ENCODE measurements at places on chromosomes 2 and 18. TPM values are rescaled to one million over a fixed set of nuclear protein-coding genes. Genes with fewer than 3 reads are reported as not detected.

SMAD7 gene
- 57.8 TPM for total RNA-seq

SOX11 gene
- not detected for total RNA-seq

MC2R gene
- not detected for total RNA-seq

RNF125 gene
- total RNA-seq: 15.8 TPM

EGR4 gene
- total RNA-seq: not detected

CD8B gene
- 30.5 TPM for total RNA-seq

GRCh38 chr2:174780191-174780840 is 16.0 kb upstream of the CHRNA1 start:
- no peak overlapping the region for H3K27ac ChIP-seq
- no peak overlapping the region for H3K4me3 ChIP-seq
- no peak for DNase-seq

GRCh38 chr18:28168725-28169124 is 8.2 kb downstream of the CDH2 start:
- no peaks in the 10 kb centered on the region for H3K36me3 ChIP-seq
- H3K4me3 ChIP-seq: no peak overlapping the region
- no peaks in the 10 kb centered on the region for H3K27me3 ChIP-seq
- no peak for DNase-seq
- no peaks in the 10 kb centered on the region for H3K4me1 ChIP-seq

- no peak overlapping the region for H3K27ac ChIP-seq
- no peaks in the 10 kb centered on the region for H3K4me1 ChIP-seq
- H3K36me3 ChIP-seq: no peaks in the 10 kb centered on the region
- no peak overlapping the region for H3K4me3 ChIP-seq
- DNase-seq: no peak
- no peaks in the 10 kb centered on the region for H3K27me3 ChIP-seq
These were observed 607.4 kb downstream of the CBLN2 start for GRCh38 chr18:71936744-71937143.

- DNase-seq: no peak
- no peaks in the 10 kb centered on the region for H3K4me1 ChIP-seq
- H3K36me3 ChIP-seq: no peaks in the 10 kb centered on the region
- no peak overlapping the region for H3K4me3 ChIP-seq
- H3K27ac ChIP-seq: no peak overlapping the region
These were observed 22.0 kb downstream of the EFHD1 start for GRCh38 chr2:232655392-232655791.

DNA sequence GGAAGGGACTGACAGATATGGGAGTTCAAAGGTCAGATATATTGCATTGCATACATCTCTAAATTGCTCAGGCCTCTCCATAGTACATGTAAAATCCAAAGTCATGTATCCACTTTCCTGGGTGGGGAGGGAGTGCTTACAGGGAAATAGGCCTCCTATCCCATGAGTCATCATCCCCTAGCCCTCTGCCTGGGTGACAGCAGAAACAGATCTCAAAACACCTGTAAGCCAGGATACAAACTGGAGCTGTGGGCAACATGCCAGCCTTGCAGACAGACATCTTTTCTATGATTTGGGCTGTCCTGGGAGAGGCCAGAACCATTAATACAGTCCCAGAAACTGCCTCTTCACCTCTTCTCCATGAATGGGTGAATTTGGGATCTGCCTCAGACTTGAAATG is 4.8 kb downstream of the ALK start:
- no peak for DNase-seq
- no peak overlapping the region for H3K27ac ChIP-seq
- no peaks in the 10 kb centered on the region for H3K4me1 ChIP-seq
- H3K4me3 ChIP-seq: no peak overlapping the region
- H3K27me3 ChIP-seq: no peaks in the 10 kb centered on the region
- no peaks in the 10 kb centered on the region for H3K36me3 ChIP-seq

- DNase-seq: no peak
- H3K4me3 ChIP-seq: no peak overlapping the region
- H3K36me3 ChIP-seq: no peaks in the 10 kb centered on the region
- no peaks in the 10 kb centered on the region for H3K27me3 ChIP-seq
- H3K27ac ChIP-seq: no peak overlapping the region
These were observed 1.8 kb upstream of the ABCA12 start for GRCh38 chr2:215140166-215140707.

DNA sequence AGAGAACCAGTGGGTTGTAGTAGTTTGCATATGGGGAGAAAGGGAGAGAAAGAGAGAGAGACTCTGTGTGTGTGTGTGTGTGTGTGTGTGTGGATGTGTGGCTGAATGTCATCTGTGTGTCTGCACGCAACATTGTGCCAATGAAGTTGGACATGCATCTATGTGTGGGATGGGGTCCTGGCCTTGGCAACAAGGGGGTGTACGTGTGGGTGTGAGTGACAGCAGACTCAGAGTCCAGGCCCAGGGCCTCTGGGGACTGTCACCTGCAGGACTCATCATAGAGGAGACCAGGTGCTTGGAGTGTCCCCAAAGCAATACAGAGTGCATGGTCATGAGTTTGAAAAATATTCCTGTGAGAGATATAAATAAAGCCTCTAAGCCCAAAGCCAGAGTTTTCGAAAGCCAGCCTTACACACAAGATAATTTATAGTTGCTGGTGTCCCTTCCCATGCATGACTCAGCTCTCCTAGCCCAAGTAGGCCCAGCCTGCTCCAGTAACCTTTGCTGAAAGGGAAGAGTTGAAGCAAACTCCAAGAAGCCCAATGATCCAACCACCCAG is 59.9 kb downstream of the TNP1 start:
- no peak overlapping the region for H3K4me3 ChIP-seq
- H3K4me1 ChIP-seq: no peaks in the 10 kb centered on the region
- DNase-seq: no peak

GRCh38 chr2:212109217-212109616 is 429.4 kb downstream of the ERBB4 start:
- H3K27me3 ChIP-seq: no peaks in the 10 kb centered on the region
- H3K4me1 ChIP-seq: no peaks in the 10 kb centered on the region
- no peak overlapping the region for H3K4me3 ChIP-seq

- H3K27me3 ChIP-seq: no peaks in the 10 kb centered on the region
- H3K36me3 ChIP-seq: no peaks in the 10 kb centered on the region
- H3K4me3 ChIP-seq: no peak overlapping the region
- no peak for DNase-seq
These were observed 239.3 kb upstream of the MYT1L start for GRCh38 chr2:2570360-2570759.
